Substantia nigra (tissue), 51 donors: ENCODE measurements at places on chromosomes 5 and 9.

DNA sequence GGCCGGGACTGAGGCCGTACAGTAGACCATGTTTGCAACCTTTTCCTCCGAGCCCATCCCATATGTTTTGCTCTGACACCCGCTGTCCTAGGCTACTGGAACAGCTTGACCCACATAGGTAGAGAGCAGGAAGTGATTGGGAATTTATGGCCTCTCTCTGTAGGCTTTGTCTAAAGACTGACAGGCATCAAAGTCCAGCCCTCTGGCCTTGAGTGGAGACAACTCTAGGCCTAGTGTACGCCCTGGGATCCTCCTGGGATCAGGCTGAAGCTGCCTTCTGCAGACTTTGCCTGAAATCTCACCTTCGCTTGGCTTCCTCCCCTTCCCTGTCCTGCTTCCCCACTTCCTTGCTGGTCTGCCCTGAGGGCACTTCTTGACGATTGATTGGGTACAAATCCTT, 13.6 kb upstream of the AKNA start:
- DNase-seq, result no peak

GRCh38 chr5:87650284-87650683, 237.6 kb upstream of the CCNH start:
- DNase-seq, result no peak

GRCh38 chr9:21381448-21382339, 3.5 kb downstream of the IFNA2 start:
- DNase-seq, result no peak

- DNase-seq, result no peak
Measured at GRCh38 chr9:89747596-89747995, 142.8 kb downstream of the GADD45G start.

DNA sequence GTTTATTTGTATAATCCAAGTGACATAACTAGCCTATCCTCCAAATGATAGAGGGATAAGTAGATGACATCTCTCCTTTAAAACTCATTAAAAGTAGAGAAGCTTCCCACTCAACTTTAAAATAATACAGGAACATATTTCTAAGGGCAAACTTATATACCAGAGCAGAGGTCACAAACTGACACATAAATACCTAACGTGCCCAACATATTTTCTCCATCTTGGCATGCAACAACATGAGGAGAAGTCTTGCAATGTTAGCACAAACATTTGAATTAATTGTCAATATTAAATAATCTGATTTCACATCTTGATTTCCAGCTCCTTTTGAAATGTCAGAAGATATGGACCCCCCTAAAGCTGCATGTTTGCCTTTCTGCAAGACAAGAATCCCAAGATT, 335.0 kb downstream of the DEPDC1B start:
- DNase-seq, result no peak

DNA sequence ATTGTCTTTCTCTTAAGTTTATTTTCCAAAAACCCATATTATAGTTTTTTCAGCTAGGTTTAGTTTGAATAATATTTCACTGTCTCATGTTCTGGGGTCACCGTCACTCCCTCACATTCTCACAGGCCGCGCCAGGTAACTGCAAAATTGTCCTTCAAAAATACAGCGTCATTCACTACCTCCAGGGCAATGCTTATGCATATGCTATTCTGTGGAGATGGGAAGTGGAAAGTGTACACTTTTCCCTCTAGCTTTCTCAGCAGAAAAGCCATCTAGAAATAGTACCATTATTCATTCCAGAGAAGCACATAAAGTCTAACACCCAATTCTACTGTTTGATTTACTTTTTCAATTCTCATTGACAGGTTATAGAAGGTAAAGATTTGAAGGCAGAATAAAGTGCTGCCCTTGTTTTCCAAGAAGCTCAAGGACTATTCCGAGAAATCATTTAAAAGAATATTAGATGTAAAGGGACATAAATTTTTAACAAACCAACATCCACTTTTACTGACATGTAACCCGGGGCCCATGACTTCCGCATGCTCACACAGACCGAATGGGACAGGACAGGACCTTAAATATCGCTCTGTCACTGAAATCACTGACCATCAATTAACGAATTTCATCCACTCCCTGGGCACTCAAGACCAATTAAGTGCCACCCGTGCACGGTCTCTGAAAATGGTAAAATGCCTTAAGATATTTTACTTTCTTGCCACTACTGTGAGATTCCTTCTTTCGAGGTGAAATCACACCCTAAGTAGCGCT, 720 bp downstream of the NUDT12 start:
- peak; percentile 35 for DNase-seq
